Immature natural killer cell (primary cell): ENCODE measurements at places on chromosomes 2 and 18. TPM values are rescaled to one million over a fixed set of nuclear protein-coding genes. Genes with fewer than 3 reads are reported as not detected.

DNA sequence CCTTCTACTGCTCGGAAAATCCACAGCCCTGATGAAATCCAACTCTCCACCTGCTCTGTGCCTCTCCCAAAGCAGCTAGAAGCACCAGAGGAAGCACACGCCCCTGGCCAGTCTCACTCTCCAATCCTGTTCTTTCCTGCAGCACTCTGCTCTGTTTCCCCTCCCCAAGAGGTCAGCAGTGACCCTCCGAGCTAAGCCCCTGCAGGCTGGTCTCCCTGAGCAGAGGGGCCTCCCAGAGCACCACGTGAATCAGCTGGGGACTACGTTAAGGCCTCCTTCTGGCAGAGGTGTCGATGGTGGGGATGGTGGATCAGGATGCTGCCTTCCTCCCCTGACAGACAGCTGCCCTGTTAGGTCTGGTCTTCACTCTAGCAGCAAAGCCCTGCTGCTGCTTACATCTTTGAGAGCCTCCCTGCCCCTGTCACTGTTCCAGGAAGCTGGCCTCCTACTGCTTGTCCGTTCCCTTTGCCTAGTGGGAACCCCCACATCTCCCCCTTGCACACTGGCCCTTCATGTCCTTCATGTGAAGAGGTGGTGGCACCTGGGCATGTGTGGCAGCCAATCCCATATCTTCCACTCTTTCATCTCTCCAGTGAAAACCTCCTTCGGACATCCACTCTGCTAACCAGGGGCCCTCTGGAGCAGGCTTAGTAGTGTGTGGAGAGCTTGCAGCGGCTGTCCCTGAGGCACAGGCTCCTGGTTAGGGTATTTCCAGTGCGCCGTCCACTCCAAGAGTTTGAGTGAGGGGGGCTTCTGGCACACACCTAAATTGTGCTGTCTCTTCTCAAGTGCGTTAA is 307.5 kb upstream of the HS6ST1 start:
- peaks cover 4% of the 10 kb centered on the region for H3K27me3 ChIP-seq
- no peaks in the 10 kb centered on the region for H3K36me3 ChIP-seq
- no peaks in the 10 kb centered on the region for H3K4me1 ChIP-seq
- no peak overlapping the region for H3K4me3 ChIP-seq

DNA sequence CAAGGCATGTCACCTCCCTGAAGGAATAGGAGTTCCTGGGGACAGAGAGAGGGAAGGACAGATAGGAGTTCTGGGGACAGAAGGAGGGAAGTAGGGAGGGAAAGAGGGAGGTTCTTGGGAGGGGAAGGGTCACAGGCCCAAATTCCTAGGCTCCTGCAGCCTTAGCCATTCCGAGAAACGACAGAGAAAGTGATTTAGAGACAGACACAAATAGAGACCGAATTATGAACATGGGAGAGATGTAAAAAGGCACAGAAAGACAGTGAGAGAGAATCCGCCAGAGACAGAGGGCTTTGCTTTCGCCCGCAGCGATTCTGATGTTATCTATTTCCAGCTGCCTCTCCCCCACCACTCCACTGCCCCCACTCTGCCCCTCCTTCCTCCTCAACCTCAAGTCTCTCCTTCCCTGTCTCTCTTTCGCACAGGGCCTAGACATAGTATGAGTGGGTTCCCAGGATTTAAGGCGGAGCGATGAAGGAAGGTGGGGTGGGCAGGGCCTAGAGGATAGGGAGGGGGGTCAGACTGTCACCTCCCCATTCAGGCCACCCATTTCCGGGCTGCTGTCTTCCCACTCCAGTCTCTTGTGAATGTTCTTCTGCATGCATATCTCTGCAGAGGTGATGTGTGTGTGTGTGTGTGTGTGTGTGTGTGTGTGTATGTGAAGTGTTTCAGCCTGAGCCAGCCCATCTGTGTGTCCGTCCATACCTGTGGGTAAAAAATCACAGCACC is 3.3 kb upstream of the WNT6 start:
- no peak overlapping the region for H3K27ac ChIP-seq
- no peak for DNase-seq
- H3K27me3 ChIP-seq, result peaks cover 26% of the 10 kb centered on the region
- H3K4me3 ChIP-seq, result no peak overlapping the region
- H3K36me3 ChIP-seq, result no peaks in the 10 kb centered on the region

- peaks cover 2% of the 10 kb centered on the region for H3K27me3 ChIP-seq
- no peaks in the 10 kb centered on the region for H3K36me3 ChIP-seq
- no peaks in the 10 kb centered on the region for H3K4me1 ChIP-seq
- DNase-seq, result no peak
- no peak overlapping the region for H3K4me3 ChIP-seq
Observed at GRCh38 chr2:109009920-109010610, 21.0 kb upstream of the EDAR start.

- no peaks in the 10 kb centered on the region for H3K36me3 ChIP-seq
- H3K27me3 ChIP-seq, result peaks cover 2% of the 10 kb centered on the region
- no peak overlapping the region for H3K27ac ChIP-seq
- peak overlapping the region; percentile 22 for H3K4me3 ChIP-seq
- no peak for DNase-seq
- H3K4me1 ChIP-seq, result peaks cover 9% of the 10 kb centered on the region
Observed at GRCh38 chr2:127410871-127411652, 7.2 kb upstream of the PROC start.

DNA sequence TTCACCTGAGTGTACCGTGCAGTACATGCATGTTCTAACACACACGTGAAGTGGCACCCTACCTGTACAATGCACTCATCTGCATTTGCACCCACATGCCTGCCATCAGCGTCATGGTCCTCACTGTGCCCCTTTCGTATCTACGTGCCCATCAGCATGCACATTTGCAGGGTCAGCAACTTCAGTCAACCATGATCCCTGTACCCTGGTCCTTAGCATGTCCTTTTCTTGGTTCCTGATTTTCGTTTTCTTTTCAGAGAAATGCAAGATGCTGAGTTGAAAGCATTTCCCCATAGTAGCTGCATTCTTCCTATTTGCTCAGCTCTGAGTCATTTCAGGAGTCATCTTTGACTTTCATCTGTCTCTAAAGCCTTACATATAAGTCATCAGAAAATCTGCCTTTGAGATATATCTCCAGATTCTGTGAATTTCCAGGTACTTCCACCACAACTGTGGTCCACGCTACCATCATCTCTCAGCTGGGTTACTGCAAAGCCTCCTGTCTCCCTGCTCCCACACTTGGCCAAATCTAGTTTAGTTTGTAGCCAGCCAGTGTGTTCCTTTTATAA is 14.7 kb upstream of the PUM2 start:
- H3K27me3 ChIP-seq, result peaks cover 9% of the 10 kb centered on the region
- H3K4me3 ChIP-seq, result no peak overlapping the region
- H3K36me3 ChIP-seq, result no peaks in the 10 kb centered on the region
- no peak overlapping the region for H3K27ac ChIP-seq

DNA sequence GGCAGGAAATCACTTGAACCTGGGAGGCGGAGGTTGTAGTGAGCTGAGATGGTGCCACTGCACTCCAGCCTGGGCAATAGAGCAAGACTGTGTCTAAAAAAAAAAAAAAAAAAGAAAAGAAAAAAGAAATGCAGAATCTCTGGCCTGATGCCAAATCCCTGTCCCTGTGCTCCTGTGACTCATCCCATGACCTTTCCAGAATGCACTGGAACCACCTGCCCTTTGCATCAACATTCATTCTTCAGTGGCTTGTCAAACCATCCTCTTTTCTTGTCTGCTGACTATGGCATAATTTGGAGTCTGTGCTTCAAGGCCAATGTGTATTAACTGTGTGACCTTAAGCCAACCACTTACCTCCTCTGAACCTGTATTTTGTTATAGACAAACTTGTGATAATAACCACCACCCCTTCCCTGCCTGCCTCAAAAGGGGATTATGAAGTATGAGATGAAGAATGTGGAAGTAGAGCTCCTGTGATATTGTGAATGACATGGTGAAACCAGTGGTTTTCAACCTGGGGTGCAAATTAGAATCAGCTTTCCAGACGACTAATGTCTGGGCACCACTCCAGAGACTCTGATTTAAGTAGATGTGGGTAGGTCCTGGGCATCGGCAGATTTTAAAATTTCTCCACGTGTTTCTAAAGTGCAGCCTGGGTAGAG is 189.3 kb downstream of the CLIP4 start:
- no peak overlapping the region for H3K27ac ChIP-seq
- H3K4me3 ChIP-seq, result no peak overlapping the region
- no peaks in the 10 kb centered on the region for H3K27me3 ChIP-seq

Gene GATA6
- not detected for polyA plus RNA-seq

Gene CCDC148
- not detected for polyA plus RNA-seq

Gene ASTL
- not detected for polyA plus RNA-seq

Gene HOXD8
- polyA plus RNA-seq, result not detected

Gene TMEM87B
- 3.0 TPM for polyA plus RNA-seq

Gene CD207
- 0.20 TPM for polyA plus RNA-seq

Gene SCTR
- polyA plus RNA-seq, result not detected

Gene HOXD12
- not detected for polyA plus RNA-seq

Gene LYG1
- not detected for polyA plus RNA-seq
